ENCODE measurements at places on chromosomes 1 and 21.

DNA sequence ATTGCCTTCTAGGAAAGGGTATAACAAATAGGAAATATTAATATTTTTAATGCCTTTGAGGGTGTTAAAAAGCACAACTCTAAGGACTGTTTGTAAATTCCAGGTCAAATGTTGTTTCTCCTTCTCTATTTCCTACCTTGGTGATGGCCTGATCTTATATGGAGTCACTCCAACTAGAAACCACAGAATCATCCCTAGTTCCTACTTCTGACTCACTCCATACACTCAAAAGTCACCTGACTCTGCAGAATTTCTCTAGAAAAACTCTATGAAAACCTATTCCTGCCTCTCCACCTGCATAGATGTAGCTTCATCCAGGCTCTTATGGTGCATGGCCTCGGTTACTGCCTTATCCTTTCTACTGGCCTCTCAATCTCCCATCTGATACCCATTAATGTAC lies 14.5 kb downstream of the RGS4 start:
- DNase-seq, result no peak

- no peak for DNase-seq
Observed at GRCh38 chr1:145711213-145711651, 4.1 kb upstream of the PDZK1 start.

GRCh38 chr21:37939251-37939650 lies 23.0 kb upstream of the KCNJ6 start:
- DNase-seq, result no peak

GRCh38 chr1:28037946-28038345 lies 50.5 kb downstream of the EYA3 start:
- DNase-seq, result no peak

DNA sequence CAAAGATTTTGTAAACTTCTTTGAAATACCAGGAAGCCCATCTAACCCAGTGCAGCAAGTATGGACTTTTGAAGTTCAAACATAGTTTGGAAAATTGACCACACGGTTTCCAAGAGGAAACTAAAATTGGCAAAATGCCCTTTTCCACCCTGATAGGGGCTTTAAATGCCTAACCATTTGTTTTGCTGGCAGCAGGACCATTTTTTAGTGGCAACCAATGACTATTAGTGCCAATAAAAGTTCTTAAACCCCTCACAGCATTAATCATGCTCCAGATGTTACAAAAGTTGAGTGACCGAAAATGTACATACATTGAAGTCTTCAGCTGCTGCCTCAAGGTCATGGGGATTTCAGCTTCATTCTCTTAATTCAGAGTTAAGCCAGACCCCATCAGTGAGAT lies 46.4 kb upstream of the ENAH start:
- DNase-seq, result no peak

GRCh38 chr1:41418857-41419583 lies 57.8 kb downstream of the FOXO6 start:
- no peak for DNase-seq

- DNase-seq, result no peak
Observed at GRCh38 chr1:238752327-238752726, 634.0 kb upstream of the CHRM3 start.

- no peak for DNase-seq
Observed at GRCh38 chr21:45870851-45871615, 110.5 kb upstream of the COL6A1 start.

- no peak for DNase-seq
Observed at GRCh38 chr1:85229574-85230097, 28.8 kb upstream of the SYDE2 start.

DNA sequence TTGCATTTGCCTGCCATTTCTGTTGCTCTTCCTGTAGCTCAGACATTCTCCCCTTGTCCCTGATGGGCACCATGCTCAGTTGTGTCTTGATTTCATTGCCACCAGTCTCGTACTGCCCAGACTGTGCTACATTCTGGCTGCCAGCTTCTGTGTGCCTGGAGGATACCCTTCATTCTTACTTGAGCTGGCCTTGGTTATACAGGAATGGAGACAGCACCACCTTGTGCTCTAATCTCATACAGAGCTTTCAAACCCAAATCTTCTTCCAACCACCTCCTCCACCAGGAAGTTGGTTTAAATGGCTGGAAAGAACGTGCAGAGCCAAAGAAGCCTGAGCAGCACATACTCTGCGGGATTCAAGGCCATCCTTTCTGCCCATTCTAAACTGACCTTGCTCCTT lies 165.3 kb downstream of the SLC35F3 start:
- no peak for DNase-seq

DNA sequence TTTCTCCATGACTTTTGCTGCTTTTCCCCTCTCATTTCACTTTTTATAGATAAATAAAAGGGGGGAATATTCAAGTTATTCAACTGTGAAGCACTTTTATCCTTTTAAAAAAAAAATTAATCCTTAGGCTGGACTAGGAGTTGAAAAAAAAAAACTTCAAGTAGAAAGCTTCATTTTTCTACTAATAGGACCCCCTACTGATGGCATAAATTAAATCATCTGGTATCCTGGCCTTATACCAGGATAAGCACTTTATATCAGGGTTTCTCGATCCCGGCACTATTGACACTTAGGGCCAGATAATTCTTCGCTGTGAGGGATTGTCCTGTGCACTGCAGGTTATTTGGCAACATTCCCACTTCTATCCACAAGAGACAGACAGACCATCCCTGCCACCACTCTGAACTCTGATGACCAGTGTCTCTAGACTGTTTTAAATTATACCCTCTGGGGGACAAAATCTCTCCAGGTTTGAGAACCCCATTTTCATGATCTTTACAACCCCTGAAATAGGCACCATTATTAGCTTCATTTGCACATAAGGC lies 17.6 kb downstream of the USP33 start:
- DNase-seq, result no peak

- DNase-seq, result no peak
Observed at GRCh38 chr1:236137285-236137852, 5.0 kb upstream of the GPR137B start.

DNA sequence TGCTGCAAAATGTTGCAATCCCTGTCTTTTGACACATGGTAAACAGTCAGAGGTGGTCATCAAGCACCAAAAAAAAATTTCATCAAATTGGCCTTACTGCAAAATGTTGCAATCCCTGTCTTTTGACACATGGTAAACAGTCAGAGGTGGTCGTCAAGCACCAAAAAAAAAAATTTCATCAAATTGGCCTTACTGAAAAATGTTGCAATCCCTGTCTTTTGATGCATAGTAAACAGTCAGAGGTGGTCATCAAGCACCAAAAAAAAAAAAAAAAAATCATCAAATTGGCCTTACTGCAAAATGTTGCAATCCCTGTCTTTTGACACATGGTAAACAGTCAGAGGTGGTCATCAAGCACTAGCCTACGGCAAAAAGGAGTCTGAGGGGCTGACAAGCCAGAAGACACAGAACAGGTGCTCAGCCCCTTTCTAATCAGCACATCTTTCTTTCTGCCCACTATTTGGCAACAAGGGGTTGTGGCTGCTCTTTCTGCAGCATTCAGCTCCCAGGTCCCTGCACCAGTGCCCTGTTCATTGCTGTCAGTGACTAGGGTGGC lies 223.8 kb downstream of the KCNH1 start:
- no peak for DNase-seq

DNA sequence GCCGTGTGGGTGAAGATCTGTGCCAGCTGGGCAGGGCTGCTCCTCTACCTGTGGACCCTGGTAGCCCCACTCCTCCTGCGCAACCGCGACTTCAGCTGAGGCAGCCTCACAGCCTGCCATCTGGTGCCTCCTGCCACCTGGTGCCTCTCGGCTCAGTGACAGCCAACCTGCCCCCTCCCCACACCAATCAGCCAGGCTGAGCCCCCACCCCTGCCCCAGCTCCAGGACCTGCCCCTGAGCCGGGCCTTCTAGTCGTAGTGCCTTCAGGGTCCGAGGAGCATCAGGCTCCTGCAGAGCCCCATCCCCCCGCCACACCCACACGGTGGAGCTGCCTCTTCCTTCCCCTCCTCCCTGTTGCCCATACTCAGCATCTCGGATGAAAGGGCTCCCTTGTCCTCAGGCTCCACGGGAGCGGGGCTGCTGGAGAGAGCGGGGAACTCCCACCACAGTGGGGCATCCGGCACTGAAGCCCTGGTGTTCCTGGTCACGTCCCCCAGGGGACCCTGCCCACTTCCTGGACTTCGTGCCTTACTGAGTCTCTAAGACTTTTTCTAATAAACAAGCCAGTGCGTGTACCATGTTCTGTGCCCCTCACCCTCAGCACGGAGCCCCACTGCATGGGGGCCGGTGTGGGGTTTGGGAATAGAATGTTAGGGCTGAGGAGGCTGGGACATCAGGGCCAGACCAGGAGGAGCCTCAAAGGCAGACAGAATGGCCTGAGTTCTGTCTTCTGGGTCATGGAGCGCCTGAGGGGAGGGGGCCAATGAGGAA lies 21.3 kb downstream of the SERINC2 start:
- no peak for DNase-seq

DNA sequence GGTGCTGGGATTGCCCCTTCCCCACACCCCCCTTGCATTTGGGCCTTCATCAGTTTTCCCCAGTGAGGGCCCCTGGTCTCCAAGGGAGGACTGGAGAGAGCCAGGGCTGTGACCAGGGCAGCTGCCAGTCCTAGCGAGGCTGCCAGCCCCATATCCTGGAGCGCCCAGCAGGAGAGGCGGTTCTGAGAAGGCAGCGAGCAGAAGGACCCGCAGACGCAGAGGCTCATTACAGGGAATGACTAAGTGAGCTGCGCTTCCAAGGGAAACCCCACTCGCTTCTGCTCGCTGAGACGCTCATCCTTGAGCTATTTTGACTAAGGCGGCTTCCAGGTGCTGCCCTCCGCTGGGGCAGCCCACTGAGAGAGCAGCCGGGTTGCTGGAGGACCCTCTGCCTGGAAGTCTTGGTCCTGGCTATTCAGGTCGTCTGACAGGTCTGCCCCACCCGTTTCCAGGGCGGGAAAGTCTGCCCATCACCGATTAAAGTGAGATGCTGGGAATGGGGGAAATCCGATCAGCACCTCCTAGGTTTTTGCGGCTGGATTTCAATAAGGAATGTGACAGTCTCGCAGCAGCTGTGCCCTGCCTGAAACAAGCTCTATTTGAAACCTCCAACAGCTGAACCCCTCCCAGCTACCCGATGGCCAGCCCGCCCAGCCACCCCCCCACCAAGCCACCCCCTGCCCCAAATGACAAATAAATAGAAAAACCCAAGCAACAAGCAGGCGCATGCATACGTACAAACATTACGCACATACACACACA lies 2.8 kb downstream of the KCNN3 start:
- peak; percentile 69 for DNase-seq

DNA sequence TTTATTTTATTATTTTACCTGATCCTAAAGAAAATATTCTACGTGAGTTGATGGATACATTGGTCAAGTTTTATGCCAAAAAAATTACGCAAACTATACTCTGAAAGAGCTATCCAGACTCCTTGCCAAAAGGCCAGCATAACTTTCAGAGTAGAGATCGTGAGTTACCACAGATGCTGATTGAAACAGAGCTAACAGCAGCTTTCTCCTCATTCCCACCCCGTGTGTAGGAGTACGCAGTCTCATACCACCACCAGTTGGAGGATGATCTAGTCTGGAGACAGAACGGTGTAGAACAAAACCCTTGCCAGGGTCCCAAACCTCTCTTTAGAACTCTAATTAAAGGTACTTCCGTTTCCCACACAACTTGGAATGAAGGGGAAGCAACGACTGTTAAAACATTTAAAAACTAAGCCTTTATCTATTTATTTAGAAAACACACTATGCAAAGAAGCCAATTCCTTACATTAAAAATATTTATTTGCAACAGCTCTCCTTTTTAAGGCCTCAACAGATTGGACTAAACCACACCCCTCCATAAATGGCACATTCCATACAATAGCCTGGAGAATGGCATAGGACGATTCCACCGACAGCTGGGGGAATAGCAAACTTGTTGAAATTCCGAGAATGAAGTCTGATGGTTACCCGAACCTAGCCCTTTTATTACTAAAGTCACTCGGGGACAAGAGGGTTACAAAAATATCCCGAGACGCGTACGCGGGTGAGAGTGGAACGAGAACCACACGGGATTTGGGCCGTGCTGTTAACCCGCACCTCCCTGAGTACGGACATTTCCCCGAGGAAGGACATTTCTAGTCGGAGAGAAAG lies 1.4 kb downstream of the NUCKS1 start:
- no peak for DNase-seq

DNA sequence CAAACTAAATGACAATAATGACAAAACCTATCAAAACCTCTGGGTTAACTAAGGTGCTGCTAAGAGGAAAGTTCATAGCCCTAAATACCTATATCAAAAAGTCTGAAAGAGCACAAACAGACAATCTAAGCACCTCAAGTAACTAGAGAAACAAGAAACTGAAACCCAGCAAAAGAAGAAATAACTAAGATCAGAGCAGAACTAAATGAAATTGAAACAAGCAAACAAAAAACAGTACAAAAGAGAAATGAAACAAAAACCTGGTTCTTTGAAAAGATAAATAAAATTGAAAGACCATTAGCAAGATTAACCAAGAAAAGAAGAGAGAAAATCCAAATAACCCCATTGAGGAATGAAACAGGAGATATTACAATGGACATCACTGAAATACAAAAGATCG lies 44.8 kb upstream of the KIAA0040 start:
- peak; percentile 28 for DNase-seq

DNA sequence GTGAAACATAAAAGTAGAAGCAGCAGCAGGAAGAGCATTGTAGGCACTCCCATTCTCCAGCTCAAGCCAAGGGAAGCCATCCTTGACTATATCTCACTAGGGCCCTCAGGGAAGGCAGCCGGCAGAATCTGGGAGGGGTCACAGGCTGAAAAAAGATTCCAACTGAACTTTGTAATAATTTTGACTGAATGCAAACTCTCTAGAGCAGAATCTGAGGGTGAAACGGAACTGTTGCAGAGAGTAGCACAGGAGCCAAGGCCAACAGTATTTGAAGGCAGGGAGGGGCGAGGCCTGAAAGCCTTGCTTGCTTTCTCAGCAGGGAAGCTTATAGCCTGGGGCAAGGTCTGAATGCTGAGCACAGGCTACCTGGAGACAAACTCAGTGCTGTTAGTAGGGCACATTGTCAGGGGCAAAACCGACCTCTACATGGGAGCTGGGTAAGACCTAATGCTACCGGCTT lies 180.6 kb downstream of the COL24A1 start:
- no peak for DNase-seq

- no peak for DNase-seq
Observed at GRCh38 chr21:42570841-42571387, 57.3 kb downstream of the SLC37A1 start.

DNA sequence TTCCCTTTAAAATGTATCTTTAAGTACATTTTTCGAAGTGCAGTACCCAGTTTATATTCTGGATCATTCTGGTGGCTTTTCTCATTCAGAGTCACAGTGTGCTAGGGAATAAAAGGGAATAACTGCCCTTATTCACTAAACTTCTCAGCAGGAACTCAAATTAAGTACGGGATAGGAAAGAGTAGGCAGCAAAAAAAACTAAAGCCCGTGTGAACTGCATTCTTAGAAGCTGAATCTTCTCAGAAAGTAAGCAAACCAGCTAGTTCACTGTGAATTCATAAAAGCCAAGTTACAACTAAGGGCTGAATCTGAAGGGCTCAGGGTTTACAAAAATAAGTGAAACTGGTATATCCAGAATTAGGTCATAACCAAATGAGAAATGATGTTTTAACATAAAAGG lies 22.0 kb downstream of the PRPF38A start:
- DNase-seq, result no peak

GRCh38 chr1:18955131-18955440 lies 1.4 kb downstream of the IFFO2 start:
- no peak for DNase-seq

GRCh38 chr1:92298573-92299476 lies at the start of the genes GLMN and RPAP2:
TSS of gene GLMN (minus strand) at chr1:92298987. CDS start at chr1:92297999, 988 bp downstream.
TSS of gene RPAP2 (plus strand) at chr1:92299059. CDS start at chr1:92299074, 15 bp downstream.
- DNase-seq, result peak; percentile 86

All from GM13977 (cell line).